ENCODE measurements at places on chromosomes 16 and 17. TPM values are rescaled to one million over a fixed set of nuclear protein-coding genes. Genes with fewer than 3 reads are reported as not detected.
A peak's percentile ranks its signal among the peaks of the same experiment; 100 is the strongest.

- DNase-seq, result peak; percentile 34
These were observed 101.8 kb downstream of the FOXL1 start for GRCh38 chr16:86680162-86680561.

DNA sequence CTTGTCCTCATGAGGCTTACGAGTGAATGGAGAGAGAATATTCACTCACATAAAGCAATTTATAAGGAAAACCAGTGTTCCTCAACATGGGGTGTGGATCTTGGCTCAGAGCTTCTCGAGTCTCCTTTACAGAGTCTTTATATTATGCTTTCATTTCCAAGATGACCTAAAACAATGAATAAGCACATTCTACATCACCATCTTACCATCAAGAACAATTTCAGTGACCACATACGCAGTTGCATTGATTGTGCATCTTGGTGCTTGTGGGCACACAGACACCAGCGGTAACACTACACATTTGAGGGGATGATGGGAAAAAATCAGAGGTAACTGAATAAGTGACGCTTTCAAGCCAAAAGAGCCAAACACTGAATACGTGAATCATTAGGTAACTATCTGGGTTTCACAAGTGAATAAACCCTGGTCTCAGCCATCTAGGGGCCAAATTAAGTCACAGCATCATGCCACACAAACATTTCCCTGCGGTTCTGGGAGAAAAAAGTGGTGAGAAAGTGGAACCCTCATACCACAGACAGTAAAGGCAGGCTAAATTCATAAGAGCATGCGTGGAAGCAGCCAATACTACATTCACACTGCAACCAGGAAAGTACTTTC, 9.4 kb downstream of the CWC25 start:
- no peak for DNase-seq

DNA sequence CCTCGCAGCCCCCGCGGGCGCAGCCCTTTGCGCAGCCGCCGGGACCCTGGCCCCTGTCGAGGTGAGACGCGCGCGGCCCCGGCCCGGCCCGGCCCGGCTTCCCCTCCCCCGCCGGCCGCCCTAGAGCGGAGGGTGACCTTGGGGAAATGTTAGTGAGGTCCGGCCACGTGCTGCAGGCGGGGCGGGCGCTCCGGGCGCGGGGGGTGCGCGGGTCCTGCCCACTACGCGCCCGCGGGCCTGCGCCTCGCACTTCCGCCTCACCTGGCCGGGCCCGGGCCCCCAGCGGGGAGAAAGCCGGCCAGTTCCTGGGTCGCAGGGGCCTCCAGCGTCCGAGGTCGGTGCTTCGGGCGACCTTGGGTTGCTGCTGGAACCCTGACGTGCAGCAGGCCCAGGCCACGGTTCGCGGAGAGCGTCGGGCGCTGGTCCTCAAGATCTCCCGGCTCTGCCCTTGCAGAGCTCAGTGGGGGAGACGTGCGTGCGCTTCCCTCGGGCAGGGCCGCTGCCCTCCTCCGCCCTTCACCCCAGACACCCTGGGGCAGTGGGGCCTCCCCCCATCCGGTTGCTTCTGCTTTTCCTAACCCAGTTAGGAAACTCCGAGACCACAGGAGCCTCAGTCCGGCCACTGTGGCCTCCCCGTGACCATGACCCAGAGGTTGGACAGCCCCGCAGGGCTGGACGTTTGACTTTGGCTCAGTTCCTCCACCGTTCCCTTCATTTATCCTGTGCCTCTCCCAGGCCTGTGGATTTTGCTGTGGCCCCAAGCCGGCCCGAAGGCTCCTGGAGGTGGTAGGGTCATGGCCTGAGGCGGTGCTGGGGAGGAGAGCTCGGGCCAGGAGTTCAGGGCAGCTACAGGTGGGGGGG, 791 bp downstream of the MCRIP2 start:
- peak; percentile 85 for DNase-seq

GRCh38 chr17:79372470-79373238, 238.2 kb downstream of the RBFOX3 start:
- peak; percentile 52 for DNase-seq

- no peak for DNase-seq
These were observed 3.9 kb downstream of the ACTG1 start for GRCh38 chr17:81508639-81509206.

GRCh38 chr16:79449900-79450299, 150.6 kb downstream of the MAF start:
- DNase-seq, result no peak

GRCh38 chr17:40663252-40663651, 1.7 kb downstream of the KRT222 start:
- no peak for DNase-seq

DNA sequence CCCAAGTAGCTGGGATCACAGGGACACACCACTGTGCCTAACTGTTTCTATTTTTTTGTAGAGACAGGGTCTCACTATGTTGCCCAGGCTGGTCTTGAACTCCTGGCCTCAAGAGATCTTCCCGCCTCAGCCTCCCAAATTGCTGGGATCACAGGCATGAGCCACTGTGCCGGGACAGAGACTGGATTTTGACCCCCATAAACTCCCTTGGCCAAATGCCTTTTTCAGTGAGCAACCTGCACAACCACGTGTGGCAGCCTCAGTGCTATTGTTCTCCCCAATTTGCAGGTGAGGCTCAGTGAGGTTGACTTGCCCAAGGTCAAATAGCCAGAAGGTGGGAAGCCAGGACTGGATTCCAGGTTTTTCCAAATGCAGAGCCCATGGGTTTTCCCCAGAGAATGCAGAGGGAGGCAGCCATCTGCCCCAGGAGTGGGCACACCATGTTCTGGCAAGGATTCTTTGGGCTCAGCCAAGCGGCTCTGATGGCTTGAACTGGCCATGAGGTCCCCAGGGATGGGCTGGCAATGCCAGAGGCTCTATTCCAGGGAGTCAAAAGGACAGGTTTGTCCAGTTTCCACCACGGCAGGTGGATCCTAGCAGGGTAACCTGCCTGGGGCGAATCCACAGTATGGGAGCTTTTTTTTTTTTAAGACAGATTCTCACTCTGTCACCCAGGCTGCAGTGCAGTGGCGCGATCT, 1.8 kb downstream of the IL27 start:
- no peak for DNase-seq

DNA sequence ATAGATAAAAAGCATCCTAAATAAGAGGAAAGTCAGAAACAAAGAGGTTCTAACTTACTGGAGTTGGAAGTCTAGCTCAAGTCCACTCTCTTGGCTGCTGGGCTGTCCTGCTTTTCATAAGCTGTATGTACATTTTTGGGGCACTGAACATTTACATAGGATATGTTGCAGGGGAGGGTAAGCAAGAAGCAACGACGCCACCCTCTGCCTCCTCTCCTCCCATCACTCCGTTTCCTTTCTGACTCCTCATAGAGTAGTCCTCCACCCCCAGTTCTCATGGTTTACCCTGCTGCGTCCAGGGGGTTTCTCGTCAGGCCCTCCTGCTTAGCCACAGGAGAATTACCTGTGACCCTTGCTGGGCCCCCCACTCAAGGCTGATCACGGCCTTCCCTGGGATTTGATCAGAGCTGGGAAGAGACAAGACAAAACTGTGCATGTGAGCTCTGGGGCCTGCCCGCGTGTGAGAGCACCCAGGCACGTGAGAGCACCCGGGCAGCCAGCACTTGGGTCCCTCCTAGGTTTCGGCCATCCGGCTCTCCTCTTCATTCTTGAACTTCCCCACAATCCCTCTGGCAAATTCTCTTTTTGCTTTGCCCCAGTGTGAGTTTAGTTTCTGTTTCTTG, 37.1 kb downstream of the TMEM11 start:
- DNase-seq, result no peak

DNA sequence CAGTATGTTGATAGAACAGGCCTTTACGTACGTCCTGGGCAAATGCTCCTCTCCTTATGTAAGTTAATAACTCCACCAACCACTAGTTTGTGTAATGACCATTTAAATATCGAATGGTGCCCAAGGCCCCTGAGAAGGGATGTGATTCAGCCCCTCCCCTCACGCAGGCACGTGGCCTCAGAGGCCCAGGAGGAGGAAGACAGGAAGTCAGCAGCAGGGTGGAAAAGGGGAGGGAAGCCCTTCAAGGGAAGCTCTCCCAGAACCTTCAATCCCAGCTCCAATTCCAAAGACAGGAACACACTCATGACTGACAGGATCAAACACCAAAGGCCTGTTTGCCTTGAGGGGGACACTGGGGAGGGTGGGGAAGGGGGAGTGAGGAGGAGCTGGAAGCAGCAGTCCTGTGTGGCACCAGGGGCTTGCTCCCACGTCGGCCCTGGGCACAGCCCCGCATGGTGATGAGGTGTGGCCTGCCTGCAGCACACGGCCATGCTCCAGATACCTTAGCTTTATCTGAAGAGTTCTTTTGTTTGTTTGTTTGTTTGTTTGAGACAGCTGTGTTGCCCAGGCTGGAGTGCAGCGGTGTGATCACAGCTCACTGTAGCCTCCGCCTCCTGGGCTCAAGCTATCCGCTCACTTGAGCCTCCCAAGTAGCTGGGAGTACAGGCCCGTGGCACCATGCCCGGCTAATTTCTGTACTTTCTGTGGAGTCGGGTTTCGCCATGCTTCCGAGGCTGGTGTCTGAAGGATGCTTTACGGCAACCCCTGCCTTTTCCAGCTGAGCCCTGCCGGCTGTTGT, 105.0 kb downstream of the ZNF778 start:
- no peak for DNase-seq

GRCh38 chr17:81306898-81307510, 11.9 kb upstream of the SLC38A10 start:
- DNase-seq, result no peak

Gene KIFC3
- 46.6 TPM for polyA plus RNA-seq
